ENCODE measurements at places on chromosomes 4 and X. TPM values are rescaled to one million over a fixed set of nuclear protein-coding genes. Genes with fewer than 3 reads are reported as not detected.

Gene USP17L5
- not detected for total RNA-seq

Gene CABS1
- total RNA-seq: not detected

Gene CXXC4
- total RNA-seq: 1.4 TPM

Gene MMRN1
- total RNA-seq: 32.3 TPM

Gene PTPN13
- total RNA-seq: 158 TPM

Gene MMAA
- 15.9 TPM for total RNA-seq

Gene SPANXD
- not detected for total RNA-seq

Gene MEPE
- not detected for total RNA-seq

DNA sequence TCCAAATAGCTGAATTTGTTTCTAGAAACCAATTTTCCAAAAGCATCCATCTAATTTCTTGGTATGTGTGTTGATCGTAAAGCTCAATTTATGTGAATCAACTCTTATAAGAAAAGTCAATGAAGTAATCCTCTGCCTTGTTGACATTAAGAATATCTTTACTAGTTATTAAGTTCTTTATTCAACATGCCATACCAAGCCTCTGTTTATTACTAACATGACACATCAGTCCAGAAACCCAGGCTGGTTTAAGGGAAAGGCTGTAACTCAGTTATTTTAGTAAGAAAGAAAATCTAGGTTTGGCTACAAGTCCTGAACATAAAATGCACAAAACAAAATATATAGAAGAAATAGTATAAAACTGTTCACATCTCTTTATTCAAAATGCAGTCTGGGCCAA is 48.0 kb downstream of the KLHL34 start:
- no peak for DNase-seq

DNA sequence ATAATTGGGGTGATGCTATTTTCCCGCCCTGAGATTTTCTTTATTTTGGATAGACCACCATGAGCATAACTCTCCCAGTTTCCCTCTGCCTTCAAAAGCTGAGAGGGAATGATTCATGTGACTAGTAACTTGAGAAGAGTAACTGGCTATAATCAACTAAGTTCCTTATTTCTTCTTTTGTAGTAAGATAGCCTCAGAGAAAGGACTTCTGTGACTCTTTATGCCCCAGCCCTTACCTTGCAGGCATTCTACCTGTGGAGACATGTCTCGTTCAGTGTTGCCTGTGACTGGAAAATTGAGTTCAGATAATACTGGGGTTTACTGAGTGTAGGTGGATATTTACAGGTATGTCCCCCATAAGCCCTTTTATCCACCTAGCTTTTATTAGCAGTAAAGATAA is 715.4 kb upstream of the HS3ST1 start:
- DNase-seq: no peak

- no peak for DNase-seq
These were observed 347.1 kb downstream of the FBXW7 start for GRCh38 chr4:152188801-152189200.

GRCh38 chr4:986879-987623 is at the start of gene IDUA:
TSS of gene IDUA (plus strand) at chr4:987044. CDS start at chr4:987085, 41 bp downstream.
- DNase-seq: peak; percentile 86

DNA sequence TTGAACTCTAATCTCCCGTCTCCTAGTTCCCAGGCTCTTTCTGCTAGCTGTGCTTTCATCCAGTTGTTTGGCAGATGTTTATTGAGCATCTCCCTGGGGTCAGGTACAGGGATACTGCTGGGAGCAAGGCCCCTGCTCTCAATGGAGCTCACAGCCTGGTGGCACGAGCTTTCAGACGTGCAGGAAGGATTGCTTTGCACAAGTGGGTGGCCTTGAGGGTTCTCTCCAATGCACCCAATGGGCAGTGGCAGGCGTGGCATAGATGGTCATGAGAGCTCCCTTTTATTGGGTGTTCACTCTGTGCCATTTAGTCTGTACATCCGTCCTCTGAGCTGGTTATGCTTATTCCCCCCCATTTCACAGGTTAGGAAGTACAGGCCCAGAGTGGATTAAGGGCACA is 235.2 kb downstream of the EVC2 start:
- DNase-seq: no peak

- no peak for DNase-seq
These were observed 57.5 kb downstream of the ACOX3 start for GRCh38 chr4:8383016-8383415.

DNA sequence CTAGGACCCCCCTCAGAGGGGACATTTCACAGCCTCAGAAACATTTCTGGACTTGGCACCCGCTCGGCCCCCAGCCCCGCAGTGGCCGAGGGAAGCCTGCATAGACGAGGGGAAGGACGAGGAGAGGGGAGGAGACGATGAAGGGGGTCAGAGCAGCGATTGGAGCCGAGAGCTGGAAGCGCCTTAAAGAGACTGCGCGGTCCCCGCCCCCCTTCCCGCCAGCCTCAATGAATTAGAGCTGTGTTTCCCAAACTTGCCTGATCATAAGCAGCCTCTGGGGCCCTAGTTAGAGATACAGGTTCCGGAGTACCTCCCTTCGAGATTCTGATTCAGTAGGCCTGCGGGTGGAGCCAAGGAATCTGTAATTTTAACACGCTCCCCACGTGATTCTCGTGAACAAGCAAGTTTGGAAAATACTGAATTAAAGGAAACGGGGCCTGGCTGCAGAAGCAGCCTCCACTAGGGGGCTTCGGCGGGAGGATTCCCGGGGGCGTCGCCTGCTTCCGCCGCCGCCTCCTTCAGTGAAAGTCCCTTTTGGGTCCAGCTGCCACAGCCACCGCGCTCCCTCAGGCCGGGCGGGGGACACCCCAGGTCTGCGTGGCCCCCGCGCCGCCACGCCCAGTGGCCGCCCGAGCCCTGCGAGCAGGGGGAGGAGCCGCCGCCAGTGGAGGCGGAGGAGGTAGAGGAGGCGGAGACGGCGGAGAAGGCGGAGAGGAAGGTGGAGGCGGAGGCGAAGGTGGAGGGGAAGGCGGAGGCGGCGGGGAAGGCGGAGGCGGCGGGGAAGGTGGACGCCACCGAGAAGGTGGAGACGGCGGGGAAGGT is at the start of gene USP27X:
TSS of gene USP27X (plus strand) at position 651 of the 822 bp plus-strand sequence. CDS start 824 bp downstream, outside the sequence.
- DNase-seq: peak; percentile 80

- no peak for DNase-seq
These were observed 119.4 kb downstream of the UNC5C start for GRCh38 chr4:95429416-95429815.

GRCh38 chr4:138892483-138893407 is 122.8 kb upstream of the NOCT start:
- DNase-seq: no peak

DNA sequence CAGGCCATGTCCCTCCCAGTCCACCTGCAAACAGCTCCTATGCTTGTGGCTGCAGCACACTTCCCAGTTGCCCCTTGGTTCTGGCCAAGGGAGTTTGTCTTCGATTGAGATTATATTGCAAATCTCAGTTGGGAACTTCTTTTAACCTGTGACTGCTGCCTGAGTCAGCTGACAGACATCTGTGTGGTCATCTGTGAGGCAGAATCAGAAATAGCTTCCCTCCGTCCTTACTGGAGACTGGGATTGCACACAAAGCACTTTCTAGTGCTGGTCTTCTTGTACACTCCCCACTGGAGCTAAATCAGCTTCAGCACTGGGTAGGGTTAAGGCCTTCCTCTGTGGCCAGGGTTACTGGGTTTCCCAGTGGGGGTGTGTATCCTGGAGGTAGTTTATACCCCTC is 34.3 kb downstream of the ZNF330 start:
- DNase-seq: no peak

DNA sequence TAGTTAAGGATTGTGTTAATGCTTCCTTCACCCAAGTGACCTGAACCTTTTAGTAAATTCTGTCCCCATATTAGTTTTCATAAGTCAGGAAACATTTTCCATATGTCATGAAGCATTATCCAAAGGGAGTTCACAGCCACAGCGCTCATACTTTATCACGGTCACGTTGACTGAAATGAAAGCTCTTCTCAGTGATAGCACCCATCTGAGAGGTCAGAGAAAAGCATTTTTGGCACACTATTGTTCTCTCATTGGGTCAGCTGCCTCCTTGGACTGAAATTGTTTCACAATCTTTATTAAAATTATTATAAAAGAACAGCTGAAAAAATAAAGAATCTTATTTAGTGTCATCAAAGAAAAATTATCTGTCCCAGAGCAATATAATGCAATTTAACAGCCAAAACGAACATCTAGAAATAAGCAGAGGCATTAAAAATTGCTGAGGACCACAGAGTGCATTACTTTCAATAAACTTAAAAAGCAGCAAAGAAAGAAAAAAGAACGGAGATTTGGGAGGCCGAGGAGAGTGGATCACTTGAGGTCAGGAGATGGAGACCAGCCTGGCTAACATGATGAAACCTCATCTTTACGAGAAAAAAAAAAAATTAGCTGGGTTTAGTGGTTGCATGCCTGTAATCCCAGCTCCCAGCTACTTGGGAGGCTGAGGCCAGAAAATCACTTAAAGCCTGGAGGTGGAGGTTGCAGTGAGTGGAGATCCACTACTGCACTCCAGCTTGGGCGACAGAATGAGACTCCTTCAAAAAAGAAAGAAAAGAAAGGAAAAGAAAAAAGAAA is 680.8 kb upstream of the FAM241A start:
- DNase-seq: no peak

DNA sequence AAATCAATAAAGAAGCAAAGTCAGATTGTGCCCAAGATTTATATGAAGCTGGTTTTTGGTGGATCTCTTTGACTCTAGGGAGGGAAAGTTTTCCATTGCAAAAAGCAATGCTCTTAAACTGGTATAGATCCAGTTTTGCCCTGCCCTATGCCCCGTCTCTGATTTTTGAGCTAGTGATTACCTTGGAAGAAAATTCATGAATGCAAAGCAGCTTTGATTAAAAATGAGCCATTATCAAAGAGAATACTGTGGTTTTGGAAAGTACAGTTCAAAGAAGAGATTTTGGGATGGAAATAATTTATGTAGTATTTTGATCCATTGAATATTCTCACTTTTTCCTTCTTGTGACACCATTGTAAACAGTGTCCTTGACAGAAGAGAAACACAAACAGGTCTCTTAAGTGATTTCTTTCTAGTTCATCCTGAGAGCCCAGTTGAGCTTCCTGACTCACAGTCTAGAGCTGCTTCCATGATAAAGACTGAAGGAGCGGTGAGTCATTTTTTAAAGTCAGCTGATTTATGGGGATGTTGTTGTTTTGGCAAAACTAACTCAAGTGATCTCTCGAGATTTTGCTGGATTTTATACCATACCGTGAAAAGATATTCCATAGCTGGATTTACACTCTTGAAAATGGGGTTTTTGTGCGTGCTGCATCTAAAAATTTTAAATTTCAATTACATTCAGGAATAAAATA is 76.7 kb downstream of the AFF1 start:
- DNase-seq: no peak

DNA sequence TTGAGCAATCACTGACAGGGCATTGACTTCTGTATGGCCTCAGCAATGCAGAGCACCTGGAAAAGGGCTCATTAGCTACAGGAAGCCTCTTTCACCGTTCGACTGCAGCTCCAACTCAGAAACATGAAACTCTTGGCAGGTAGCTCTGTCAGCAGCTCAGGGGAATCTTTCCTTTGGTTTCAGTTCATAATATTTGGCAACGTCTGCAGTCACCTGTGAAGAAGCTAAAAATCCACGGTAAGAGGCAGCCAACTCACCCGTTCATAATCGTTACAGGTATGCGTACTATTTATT is 354.9 kb downstream of the CAMK2D start:
- no peak for DNase-seq

- no peak for DNase-seq
These were observed 143.4 kb upstream of the VCX3A start for GRCh38 chrX:6678313-6678712.

Measured in ureter (tissue), 1 donor.